K562 (cell line): ENCODE measurements at places on chromosomes 5 and 9.

- no peak for DNase-seq
Measured at GRCh38 chr5:15936505-15937245, 242.9 kb downstream of the MARCHF11 start.

- DNase-seq: no peak
Measured at GRCh38 chr9:35110327-35110761, 5.3 kb downstream of the ATOSB start.

- DNase-seq: no peak
Measured at GRCh38 chr9:35162605-35163315, 951 bp downstream of the UNC13B start.

DNA sequence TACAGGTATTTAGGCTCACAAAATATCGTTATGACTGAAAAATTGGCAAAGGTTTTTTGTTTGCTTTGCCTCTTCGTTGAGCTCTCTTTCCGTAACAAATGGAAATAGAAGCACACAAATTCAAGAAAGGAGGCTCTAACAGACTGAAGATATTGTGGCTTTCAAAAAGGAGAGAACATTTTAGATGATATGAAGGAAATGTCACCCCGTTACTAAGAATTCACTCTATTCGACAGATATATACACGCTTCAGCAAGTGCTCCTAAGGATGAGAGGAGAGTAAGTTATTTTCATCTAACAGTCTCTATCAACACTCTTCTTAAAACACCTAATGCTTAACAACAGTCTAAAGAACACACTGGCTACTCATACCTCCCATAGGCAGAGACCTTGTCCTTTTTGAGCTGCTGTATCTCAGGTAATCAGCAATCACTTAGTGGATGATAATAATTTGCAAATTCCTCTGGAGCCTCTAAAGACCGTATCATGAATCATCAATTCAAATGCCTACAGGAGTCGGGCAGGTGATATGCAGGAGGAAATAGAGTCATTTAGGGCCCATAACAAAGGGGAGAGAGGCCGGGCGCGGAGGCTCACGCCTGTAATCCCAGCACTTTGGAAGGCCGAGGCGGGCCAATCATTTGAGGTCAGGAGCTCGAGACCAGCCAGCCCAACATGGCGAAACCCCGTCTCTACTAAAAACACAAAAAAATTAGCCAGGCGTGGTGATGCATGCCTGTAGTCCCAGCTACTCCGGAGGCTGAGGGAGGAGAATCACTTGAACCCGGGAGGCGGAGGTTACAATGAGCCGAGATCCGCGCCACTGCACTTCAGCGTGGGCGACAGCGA lies 1.4 kb upstream of the HSDL2 start:
- no peak for DNase-seq

DNA sequence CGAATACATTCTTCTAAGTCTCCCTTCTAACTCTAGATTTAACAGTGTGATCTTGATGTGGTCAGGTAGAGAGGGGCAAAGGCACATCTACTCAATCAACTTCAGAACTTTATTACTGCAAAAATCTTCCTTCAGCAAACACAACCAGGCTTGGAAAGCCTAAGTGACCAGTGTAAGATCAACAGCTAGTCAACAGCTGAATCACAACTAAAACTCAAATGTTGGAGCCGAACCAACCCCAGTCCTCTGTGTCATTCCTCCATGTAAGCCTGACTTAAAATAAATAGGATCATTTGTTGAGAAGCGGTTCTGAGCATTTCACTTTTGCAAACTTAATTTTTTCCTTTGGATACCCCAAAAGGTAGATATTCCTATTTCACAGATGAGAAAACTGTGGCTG lies 352.7 kb downstream of the EBF1 start:
- DNase-seq: no peak

DNA sequence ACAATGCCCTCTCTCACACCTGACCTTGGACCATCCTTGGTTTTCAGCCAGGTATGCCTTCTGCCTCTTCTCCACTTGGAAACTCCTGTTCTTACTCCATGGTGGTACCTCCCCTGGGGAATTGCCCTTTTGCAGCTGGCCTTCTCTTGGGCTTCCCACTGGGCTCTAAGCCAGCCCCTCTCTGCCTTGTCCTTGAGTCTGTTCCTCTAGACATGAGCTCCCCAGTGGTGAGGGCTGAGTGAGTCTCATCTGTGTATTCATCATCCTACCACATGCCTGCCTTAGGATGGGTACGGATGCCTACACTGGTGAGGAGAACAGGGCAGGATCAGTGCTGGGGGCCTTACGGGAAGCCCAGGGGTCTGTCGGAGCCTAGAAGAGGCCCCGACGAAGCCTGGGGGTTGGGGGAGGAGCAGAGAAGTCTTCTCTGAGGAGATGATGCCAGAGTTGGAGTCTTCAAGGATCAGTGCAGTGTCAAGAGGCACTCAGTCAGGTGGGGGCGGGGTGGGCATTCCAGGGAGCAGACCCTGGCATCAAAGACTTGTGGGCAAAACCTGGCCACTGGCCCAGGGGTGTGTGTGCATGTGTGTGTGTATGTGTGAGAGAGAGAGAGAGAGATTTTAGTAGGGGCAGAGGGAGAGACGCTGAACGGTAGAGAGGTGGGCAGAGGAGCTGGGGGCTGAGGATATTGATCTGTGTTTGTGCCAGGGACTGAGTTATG lies 5.2 kb upstream of the CRB2 start:
- DNase-seq: no peak
